ENCODE measurements at places on chromosomes 3 and 15.

- DNase-seq, result no peak
Observed at GRCh38 chr15:39685999-39686613, 96.5 kb downstream of the FSIP1 start.

DNA sequence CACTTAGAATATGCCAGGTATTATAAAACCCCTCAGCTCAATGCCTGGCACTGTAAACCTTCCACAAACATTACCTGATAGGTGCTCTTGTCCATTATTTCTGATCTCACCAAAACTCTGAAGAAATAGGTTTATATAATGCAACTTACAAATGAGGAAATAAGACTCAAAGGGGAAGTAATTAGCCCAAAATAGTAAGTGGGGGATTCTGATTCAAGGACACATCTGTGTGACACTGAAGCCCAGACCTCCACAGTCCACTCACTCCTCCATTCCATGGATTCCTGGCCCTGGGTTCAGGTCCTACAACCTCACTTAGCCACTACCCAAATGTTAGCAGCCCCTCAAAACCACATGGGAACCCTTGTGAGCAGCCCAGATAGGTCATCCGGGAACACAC is 49.9 kb downstream of the TRANK1 start:
- no peak for DNase-seq

DNA sequence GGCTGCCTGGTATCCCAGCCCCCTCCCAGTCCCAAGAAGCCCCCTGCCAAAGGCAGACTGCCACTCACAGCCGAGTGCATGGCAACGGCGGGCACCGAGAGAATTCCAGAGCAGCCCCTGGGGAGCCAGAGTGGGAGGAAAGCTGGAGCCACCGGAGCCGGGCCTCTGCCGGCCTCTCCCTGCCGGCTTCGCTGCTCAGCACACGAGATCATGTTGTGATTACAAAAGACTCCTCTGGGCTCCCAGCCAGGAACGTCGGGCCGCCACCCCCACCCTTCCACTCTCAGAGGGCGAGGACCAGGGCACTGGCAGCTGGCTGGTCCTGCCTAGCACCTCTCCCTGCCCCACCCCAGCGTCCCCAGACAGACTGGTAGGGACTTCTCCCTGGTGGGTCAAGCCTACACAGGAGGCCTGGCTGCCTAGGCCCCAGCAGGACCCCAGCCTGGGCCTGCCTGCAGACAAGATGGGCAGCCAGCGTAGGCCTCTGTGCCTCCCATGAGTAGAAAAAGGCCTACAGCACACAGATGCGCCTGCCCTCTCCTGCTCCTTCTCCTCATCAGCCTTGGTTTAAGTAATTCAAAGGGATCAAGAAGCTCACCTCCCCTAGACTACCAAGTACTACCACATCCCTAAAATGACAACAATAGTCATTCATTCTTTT is at the start of gene CCDC9B:
CCDC9B (minus strand) TSS at position 200 of the 661 bp plus-strand sequence; CDS start at position 80, 120 bp downstream.
- DNase-seq, result no peak

DNA sequence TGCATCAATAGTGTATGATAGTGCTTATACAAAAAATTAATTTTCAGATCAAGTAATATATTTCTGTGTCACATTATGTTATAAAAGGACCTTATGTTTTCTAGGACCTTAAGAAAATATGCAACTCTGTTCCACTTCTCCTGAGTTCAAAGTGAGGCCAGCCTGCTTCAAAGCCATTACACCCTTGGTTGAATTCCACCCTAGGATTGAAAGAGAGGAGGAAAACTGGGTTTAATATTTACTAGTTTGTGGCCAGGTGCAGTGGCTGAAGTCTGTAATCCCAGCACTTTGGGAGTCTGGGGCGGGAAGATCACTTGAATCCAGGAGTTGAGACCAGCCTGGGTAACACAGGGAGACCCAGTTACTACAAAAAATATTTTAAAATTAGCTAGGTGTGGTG is 32.9 kb upstream of the NR1I2 start:
- no peak for DNase-seq

DNA sequence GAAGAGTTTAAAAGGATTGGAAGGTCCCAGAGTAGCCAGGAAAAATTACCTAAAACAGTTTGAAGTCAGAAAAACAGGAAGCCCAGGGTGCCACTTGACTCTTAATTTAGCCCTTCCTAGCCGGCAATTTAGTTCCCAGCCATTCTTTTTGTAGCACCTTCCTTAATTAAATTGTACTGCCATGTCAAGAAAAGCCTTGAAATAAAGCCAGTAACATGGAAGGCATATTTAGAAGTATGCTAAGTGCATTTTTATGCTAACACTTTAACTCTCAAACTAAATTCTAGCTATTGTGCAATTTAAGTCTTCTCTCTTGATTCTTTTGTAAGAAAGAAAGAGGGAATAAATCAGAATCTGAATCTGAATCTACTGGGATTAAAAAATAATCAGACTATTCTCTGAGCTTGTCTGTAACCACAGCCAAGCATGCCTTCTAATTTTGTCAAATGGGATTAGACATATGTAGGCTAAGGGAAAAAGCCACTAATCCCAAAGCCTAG is 43.2 kb downstream of the MAP3K13 start:
- no peak for DNase-seq

DNA sequence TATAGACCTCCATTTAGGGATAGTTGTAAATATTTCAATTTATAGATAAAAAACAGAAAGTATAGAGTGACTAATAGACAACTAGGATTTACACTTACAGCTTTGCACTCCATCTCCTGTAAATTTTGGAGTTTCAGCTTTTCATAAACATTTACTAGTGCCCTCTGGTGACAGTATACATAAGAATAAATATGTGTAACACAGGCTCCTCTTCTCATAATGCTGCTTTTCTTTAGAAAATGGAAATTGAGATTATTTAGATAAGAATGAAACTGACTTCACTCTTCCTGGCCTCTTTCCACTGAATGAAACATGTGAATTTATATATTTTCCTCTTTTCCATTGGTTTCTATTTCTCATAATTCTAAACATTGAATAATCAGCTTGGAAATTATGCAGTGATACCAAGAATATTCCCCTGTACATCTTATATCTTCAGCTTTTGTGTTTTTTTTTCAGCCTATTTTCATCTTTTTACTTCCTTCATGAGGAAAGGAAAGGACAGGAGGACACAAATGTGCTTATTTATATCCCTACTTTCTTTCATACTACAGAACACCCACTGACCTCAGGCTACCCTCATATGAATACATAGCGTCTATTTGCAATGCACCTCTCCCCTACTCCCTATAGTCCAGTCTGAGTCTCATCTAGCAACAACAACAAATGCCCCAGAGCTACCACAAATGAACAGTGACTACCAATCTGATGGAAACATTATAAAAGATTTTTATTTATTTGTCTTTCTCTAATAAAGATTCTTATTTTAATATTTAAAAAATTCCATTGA is 103.1 kb upstream of the CCDC39 start:
- no peak for DNase-seq

DNA sequence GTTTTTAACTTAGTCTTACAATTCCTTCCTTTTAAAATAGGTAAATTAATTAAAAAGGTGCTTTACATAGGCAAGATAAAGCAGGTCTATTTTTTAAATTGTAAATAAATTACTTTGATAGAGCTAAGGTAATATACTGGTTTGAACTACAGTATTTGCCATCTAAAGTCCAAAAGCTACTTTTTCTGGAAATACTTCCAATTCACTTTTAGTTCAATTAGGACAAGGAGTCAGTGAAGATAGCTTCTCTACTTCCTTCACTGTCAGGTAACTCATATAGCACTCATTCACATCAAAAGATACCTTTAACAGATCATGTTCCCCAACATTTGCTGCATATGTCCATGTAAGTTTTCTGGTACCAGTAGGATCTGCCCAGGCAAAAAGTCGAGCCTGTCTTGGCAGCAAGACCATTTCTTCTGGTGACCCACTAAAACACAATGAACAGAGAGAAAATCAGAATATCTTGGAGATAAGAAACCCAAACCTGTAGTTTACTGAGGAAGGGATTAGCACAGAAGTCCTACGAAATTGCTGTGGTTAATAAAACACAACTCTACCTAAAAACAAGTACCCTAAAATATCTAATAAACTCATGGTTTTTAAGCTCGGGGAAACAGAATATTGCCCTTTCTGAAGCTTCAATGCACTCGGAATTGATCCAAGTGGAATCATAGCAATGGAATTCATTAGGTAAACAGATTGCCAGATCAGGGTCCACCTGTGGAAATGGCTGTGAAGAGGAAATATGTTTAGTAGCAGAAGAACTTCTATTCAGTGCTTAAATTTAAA is 153.1 kb downstream of the VPS13C start:
- DNase-seq, result no peak

GRCh38 chr3:16079519-16079918 is 95.0 kb upstream of the GALNT15 start:
- no peak for DNase-seq

- DNase-seq, result no peak
Observed at GRCh38 chr3:125281381-125281780, 68.8 kb upstream of the SLC12A8 start.

- no peak for DNase-seq
Observed at GRCh38 chr3:69750549-69750948, 11.3 kb downstream of the MITF start.

DNA sequence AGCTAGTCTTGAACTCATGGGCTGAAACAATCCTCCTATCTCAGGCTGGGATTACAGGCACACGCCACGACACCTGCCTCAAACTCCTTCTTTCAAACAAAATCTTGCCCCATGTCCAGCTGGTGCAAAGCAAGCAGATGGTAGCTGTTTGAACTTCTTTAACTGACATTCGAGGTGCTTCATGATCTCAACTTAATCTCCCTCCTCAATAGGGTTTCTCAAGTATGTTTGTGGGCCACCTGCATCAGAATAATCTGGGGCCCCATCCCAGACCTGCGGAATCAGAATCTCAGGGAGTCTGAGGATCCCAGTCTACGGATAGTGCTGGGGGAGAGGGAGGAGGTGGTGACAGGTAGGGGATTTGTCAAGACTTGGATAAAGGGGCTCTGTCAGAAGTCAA is 20.9 kb upstream of the TRH start:
- no peak for DNase-seq

- DNase-seq, result no peak
Observed at GRCh38 chr3:175659670-175660350, 800.7 kb downstream of the NAALADL2 start.

DNA sequence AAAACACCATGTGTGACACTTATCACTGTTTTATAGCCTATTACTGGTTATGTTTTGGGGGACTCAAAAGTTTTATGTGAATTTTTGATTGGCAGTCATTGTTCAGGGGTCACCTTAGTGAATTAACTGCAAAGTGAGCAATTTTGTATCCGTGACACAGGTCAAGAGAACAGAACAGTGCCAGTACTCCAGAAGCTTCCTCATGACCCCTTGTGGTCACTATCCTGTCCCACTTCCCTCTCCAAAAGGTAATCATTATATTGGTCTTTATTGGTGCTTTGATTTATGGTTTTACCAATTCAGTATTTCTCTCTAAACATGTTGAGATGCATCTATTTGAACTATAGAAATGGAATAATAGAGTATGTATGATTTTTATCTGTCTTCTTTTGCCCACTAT is 107.1 kb downstream of the STT3B start:
- DNase-seq, result no peak

GRCh38 chr3:9501226-9501625 is 52.4 kb downstream of the LHFPL4 start:
- DNase-seq, result no peak

- no peak for DNase-seq
Observed at GRCh38 chr3:197431346-197431910, 124.3 kb downstream of the BDH1 start.

DNA sequence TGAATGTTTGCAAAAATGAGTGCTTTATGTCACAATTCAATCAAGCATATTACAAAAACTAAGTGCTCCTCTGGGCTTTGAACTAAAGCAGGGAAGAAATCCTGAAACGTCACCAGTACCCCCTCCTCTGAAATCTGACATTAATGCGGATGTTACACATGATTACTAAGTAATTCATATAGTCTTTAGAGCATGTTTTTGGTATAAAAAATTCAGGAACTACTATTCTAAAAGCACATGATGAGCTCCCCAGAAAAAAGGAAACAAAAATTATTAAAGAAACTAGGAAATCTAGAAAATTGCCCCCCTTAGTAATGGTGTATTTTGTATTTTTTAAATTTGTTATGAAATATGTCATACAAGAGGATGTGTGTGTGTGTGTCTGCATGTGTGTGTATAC is 87.7 kb downstream of the MYO5A start:
- DNase-seq, result no peak

DNA sequence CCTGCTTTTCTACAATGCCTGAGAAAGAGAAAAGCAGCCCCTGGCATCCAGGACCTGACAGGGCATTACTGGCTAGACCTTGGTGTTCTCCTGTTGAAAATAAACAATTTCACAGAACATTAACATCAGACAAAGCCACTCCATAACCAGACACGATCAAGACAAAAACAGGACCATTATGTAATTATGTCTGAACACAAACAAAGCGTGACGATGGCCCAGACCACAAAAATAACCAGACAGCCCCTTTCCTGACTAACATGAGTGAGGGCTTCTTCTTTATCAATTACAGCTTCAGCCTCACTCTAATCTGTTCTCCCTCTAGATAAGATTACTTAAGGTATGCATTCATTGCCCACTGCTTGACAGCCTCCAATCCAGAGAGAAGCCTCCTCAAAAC is 172.7 kb upstream of the LMCD1 start:
- no peak for DNase-seq

- DNase-seq, result no peak
Observed at GRCh38 chr3:141379250-141379966, 11.1 kb downstream of the ZBTB38 start.

DNA sequence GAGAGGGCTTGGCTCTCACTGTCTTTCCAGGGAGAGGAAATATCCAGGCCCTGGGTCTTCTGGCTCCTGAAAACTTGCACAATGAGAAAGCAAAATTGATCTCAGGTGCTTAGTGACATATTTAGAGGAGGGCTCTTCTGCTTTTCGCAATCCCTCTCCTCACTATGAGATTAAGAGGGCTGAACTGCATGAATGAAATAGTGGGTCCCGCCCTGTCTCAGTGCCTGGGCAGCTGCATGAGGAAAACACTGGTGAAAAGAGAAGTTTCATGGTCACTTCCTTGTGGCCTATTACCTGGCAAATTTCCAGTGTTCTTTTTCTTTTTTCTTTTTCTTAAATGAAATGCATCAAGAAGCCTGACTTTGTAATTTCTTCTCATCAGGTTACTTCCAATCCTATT is 73.5 kb downstream of the TRAK1 start:
- DNase-seq, result no peak

- no peak for DNase-seq
Observed at GRCh38 chr3:9666704-9667445, 17.6 kb downstream of the MTMR14 start.

DNA sequence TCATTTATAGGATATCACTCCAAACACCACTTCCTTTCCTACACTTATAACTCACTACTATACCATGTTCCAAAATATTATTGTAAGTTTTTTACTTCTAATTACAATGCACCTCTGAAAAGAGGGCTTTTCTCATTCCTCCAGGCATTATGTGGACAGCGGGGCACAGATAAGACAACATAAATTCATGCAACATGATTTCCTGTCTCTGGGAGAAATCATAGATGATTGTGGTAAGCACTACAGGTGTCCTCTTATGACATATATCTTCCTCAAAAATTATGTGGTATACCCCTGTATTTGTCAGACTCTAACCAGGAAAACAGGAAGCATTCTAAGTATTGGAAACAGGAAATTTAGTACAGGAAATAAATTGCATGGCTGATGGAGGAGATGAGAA is 45.7 kb upstream of the INO80 start:
- DNase-seq, result no peak
